ENCODE measurements at places on chromosomes 5 and 9.

- DNase-seq, result no peak
Measured at GRCh38 chr9:27489087-27489876, 34.8 kb upstream of the IFNK start.

- DNase-seq, result no peak
Measured at GRCh38 chr5:167814828-167815227, 476.6 kb upstream of the WWC1 start.

DNA sequence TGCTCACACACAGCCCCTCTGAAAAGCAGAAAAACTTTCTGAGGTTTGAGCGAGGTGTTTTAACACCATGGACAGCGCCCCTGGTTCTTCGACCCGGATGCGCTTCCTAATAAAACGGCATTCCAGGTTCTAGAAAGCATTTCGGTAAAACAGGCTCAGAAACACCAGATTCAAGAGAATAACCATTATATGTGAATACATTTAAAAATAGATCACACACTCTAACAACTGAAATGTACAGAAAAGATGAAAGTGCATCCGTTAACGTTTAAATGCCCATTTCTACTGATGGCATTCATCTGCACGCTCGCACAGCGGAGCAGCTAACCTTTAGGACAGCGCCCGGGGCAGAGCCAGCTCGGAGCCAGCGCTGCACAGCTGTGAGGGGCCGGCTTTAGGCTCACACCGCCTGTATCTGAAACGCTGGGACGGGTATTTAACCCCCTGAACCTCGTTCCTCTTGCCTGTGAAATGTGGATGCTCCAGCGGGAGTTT, 26.3 kb upstream of the TENT4A start:
- DNase-seq, result no peak

GRCh38 chr5:150141544-150142184, 14.0 kb downstream of the PDGFRB start:
- DNase-seq, result no peak

DNA sequence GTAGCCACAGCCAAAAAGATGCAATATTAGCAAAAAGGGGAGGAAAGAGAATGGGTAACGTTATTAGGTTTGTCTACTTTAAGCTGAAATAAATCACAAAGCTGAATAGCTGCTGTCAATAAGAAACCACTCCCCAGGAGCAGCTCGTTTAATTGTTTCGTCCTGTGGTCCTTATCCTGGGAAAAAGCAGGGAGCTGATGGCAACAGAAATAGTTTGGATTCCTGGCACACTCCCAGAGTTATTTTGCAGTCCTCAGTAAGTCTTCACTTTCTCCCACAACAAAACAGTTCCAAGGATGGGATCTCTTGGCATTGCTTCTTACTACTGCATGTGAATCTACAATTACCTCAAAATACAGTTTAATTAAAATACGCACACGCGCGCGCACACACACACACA, 28.8 kb downstream of the FRMD3 start:
- DNase-seq, result no peak

- DNase-seq, result no peak
Measured at GRCh38 chr5:103621548-103621930, 59.0 kb upstream of the NUDT12 start.

GRCh38 chr5:54249210-54250028, 61.0 kb downstream of the ARL15 start:
- DNase-seq, result no peak

GRCh38 chr5:112270299-112271293, 148.5 kb downstream of the EPB41L4A start:
- DNase-seq, result no peak

DNA sequence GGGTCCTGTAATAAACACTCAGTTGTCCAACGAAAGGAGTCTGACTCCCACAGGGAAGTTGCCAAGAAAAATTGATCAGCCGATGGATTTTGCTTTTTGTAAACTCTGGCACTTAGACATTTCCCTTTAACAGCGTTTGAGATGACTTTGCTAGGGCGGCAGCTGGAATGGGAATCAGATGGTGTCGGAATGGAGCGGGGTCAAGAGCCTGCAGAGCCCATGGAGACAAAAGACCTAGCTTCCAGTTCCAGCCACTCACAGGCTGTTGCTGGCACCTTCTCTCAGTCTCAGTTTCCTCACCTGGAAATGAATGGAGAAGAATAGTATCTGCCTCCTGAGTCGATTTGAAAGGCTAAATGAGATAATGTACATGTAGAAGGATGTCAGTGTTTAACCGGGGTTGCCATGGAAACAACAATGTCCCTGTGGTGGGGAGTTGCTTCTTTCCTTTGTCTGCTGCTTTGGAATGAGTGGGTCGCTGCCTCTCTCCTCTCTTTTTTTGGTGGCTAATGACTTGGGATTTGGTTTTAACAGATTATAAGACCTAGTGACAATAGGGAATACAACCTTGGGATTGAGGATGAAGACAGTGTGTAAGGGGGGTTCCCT, 137.4 kb downstream of the GAS1 start:
- DNase-seq, result no peak

DNA sequence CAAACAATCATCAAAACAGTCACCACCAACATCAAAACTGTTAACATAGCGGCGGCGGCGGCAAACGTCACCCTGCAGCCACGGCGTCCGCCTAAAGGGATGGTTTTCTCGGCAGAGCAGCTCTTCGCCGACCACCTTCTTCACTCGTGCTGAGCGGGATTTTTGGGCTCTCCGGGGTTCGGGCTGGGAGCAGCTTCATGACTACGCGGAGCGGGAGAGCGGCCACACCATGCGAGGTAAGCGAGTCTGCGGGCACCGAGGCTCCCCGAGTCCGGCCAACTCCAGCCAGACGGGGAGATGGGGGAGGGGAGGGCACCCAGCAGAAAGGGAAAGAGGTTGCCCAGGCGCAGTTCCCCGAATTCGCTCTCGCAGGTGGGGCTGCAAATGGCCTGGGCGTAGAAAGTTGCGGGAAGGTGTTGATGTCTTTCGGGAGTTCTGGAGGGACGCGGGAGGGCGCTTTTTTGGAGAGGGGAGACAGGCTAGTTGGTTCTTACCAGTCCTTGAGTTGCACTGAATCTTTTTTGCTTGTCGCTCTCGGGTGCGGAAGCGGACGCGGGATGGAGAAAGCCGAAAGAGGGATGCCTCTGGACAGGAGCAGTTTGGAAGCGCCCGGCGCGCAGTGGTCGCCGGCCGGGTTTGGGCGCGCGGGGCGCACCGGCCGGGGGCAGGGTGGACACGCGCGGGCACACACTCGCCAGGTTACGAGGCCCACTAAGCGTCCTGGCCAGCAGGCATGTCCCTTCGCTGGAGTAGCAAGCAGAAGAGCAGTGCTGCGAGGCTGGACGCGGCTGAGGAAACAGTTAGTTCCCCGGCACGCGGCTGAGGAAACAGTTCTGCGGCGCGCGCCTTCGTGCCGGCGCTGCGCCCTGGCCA, 849 bp downstream of the RORB start:
- DNase-seq, result no peak

DNA sequence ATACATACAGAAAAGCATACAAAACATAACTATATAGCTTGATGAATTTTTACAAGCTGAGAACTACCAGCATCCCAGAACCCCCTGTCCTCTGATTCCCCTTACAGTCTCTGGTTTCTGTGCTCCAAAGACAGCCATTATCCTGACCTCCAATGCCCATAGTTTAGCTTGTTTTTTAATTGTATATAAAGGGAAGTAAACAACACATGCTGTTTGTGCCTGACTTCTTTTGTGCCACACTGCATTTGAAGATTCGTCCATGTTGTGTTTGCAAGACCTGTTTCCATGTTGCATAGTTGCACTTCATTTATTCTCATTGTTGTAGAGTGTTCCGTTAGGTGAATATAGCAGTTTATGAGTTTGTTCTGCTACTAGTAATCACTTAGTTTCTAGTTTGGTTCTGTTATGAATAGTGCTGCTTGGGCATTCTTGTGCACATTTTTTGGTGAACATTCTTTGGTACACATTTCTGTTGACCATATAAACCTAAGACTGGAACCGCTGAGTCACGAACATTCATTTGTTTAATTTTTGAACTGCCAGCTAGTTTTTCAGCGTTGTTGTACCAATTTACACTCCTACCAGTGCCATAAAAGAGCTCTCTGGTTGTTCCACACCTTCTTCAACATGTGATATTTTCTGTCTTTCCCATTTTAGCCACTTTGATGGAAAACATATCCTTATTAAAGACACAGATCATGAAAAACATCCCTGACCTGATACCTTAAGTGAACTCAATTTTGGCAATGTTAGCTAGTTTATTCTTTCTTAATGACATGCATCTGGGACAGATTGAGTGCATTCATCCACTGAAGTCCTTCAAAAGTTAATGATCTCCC, 78.1 kb upstream of the ANXA1 start:
- no peak for DNase-seq

DNA sequence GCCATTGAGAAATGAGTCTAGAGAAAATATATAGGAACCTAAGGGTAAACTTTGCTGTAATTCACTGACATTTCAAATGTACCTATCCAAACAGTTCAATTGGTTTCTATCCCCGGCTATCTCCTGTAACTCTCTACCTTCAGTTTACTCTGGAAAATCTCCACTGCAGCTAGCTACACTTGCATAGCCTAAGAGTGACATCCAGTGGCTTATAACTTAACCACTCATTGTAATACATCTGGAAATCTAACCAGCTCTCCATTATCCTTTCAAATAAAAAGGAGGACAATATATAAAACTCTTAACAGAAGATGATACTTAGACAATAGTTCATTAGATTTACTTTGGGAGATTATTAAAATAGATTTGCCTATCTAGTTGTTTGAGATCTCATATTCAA, 35.3 kb upstream of the SPDL1 start:
- no peak for DNase-seq

- DNase-seq, result no peak
Measured at GRCh38 chr5:156984064-156984463, 21.0 kb upstream of the TIMD4 start.

DNA sequence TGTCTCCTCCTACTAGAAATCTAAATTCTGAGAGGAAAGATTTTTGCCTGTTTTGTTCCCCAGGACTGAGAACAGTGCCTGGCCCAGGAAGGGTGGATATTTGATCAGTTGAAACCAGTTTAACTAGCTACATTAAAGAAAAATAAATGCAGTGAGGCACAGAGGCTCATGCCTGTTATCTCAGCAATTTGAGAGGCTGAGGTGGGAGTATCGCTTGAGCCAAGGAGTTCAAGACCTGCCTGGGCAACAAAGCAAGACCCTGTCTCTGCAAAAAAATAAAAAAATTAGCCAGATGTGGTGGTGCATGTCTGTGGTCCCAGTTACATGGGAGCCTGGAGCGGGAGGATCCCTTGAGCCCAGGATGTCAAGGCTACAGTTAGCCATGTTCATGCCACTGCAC, 104.8 kb upstream of the CPEB4 start:
- no peak for DNase-seq

GRCh38 chr9:91023741-91024140, 222.1 kb downstream of the SYK start:
- DNase-seq, result no peak

DNA sequence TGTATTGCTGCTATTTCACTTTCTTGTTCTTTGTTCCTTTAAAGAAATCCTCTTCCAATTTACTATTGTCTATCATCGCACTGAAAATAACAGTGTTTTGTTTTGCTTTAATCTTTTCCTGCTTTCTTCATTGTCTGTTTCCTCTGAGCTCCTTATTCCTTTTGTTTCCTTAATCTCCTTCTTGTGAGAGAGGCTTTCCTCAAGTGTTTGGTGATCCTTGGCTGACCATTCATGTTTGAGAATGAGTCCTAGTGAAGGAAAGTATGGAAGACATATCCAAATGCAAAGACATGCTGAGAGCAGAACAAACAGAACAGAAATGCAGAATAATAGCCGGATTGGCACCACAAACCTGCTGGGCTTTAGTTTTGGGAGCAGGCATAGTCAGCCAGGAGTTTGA, 42.0 kb upstream of the ENTREP1 start:
- no peak for DNase-seq

DNA sequence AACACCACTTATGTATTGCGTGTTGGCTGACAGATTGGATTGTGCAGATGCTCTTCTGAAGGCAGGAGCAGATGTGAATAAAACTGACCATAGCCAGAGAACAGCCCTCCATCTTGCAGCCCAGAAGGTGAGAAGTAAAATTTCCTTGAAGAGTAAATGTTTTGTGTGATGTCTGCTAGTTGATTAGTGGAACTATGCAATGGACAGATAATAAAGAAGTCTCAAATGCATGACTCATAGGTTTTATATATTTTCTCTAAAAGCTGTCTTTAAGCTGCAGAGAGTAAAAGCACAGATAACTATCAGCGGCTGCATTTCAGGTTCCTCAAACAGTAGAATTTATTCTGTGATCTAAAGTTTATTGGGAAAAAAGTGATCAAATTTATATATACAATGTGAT, 27.4 kb downstream of the INVS start:
- DNase-seq, result no peak

- DNase-seq, result no peak
Measured at GRCh38 chr9:123345567-123345955, 10.4 kb upstream of the CRB2 start.

GRCh38 chr5:58965677-58966414, 383.0 kb downstream of the RAB3C start:
- DNase-seq, result no peak

- no peak for DNase-seq
Measured at GRCh38 chr5:10984021-10984715, 223.1 kb upstream of the DAP start.

DNA sequence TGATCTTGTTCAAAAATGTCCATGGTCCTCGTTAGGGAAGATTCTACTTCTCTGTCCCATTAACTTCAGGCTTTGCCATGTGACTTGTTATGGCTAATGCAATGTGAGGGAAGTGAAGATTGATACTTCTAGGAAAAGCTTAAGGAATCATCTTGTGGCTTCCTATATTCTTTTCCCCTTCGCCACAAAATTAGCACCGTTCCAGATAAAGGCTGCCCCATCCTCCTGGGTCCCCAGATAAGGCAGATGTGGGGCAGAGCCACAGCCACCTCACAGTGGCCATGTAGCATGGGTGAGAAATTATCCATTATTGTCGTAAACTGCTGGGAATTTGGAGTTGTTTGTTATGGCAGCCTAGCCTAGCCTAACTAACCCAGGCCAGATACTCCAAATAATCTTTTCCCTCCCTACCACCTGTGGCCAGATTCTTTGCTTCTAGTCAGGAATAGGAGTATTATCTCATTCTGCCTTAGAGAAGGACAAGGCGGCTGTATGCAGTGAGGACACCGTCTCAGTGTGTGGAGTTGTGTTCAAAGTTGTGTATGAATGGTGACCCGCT, 31.9 kb upstream of the BOD1 start:
- DNase-seq, result no peak

- DNase-seq, result no peak
Measured at GRCh38 chr9:88531920-88532698, 2.9 kb upstream of the NXNL2 start.

All from activated gamma-delta T cell (primary cell).